Kasumi-1 (cell line): ENCODE measurements at places on chromosomes 3 and 15.

DNA sequence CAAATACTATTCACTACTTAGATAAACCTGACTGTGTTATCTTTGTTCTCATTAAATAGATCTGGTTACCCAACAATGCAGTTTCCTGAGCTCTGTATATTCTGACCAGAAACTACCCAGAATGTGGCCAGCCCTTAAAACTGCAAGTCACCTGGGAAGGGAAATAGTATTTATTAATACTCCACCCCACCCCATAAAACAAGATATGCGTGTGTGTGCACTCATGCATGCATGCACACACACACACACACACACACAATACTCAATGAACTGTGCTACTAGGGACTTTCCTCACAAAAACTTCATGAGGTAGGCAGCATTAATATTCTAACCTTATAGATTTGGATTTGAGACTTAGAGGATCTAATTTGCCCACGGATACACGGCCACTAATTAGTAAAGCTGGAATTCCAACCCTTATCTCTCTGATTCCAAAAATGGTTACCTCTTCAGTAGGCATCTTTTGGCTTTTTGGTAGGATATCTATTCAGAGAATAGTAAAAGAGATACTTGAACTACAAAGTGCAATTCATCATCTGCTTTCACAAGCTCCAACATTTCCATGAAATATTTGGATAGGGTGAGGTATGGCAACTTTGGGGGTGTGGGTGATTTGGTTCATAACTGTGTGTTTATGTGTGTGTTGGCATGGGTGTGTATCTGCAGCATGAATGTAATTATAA lies 197.0 kb upstream of the CFAP20DC start:
- no peak for DNase-seq

- no peak for DNase-seq
Measured at GRCh38 chr3:78496501-78496900, 1271.3 kb downstream of the ROBO1 start.

GRCh38 chr3:37214076-37214475 lies 39.7 kb upstream of the LRRFIP2 start:
- no peak for DNase-seq

DNA sequence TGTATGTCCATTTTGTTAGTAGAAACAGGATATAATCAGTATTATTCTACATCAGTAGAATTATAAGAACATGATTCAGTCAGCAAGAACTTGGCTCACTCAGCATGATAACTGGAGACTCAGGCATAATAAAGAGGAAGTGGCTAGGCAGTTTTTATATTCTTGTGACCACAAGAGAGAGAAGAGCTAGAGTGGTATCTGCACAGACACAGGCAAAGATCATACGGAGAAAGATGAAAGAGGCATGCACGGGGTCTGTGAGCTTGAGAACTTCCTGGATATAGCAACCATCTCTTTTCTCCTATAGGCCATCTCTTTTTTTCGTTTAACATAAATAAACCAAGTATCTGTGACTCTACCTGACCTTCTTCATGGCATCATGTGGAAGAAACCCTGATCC lies 46.8 kb downstream of the MYO5A start:
- DNase-seq, result peak; percentile 99

- DNase-seq, result no peak
Measured at GRCh38 chr15:97461226-97461625, 499.3 kb upstream of the ARRDC4 start.

- no peak for DNase-seq
Measured at GRCh38 chr3:41679374-41679773, 282.5 kb downstream of the ULK4 start.

DNA sequence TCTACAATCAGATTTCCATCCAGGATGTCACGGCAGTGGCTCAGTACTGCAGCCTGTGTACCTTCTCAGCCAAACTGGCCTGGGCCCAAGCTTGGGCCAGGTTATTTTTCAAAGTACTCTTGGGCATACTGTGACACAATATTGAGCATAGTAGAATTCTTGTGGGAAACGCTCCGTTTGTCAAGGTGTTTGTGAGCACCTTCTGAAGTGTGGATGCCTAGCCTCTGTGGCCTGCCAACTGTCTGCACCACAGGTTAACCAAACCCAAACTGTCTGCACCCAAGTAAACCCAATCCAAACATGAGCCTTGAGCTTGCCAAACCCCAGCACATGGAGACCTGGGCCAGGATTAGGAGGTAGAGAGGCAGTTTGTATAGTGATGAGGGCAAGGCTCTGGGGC lies 25.4 kb downstream of the CTDSPL start:
- no peak for DNase-seq

DNA sequence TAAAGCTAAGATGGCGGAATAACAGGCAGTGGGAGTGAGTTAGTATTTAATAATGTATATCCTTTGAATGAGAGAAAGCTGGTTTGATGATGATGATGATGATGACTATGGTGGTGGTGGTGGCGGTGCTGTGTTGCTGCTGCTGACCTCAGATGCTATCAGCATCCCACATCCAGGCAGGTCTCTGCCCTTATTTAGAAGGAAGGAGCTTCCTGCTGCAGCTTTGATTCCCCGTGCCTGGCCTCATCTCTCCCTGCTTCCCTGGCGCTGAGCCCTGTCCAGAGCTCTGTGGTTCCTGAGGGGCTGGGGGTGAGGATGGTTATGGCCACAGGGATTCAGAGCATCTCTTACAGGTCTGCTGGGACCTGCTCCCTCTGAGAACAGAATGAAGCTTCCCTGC lies 73.1 kb downstream of the RAB11A start:
- DNase-seq, result no peak

DNA sequence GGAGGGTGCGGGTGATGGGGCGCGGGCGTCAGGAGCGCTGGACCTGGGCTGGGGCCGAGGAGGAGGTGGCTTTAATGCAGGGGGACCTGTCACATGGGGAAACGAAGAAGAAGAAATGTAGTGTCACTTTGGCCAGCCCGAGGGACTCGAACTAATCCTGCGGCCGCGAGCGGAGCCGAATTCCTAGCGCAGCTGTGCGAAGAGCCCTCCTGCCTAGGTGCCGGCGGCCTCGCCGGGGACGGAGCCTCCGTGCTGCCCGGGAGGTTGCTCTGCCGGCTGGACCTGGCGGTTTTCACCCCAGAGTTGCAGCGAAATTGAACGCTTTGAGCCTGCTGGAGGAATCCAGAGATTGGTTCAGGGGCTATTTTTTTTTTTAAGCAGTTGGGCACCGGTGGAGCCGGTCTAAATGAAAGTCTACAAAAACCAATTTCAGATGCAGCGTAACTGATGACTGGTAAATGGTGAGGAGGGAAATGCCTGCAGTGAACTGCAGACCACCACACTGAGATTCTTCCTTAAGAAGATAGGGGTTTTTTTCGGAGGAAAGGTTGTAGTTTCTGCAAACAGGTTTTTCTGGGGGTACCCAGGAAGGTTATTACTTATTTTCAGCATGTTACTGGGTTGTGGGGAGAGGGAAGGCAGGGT lies 662 bp downstream of the TMEM108 start:
- DNase-seq, result no peak

- no peak for DNase-seq
Measured at GRCh38 chr3:16817197-16817596, 67.6 kb upstream of the PLCL2 start.

GRCh38 chr3:52846432-52846965 lies 11.7 kb upstream of the MUSTN1 start:
- DNase-seq, result peak; percentile 16

DNA sequence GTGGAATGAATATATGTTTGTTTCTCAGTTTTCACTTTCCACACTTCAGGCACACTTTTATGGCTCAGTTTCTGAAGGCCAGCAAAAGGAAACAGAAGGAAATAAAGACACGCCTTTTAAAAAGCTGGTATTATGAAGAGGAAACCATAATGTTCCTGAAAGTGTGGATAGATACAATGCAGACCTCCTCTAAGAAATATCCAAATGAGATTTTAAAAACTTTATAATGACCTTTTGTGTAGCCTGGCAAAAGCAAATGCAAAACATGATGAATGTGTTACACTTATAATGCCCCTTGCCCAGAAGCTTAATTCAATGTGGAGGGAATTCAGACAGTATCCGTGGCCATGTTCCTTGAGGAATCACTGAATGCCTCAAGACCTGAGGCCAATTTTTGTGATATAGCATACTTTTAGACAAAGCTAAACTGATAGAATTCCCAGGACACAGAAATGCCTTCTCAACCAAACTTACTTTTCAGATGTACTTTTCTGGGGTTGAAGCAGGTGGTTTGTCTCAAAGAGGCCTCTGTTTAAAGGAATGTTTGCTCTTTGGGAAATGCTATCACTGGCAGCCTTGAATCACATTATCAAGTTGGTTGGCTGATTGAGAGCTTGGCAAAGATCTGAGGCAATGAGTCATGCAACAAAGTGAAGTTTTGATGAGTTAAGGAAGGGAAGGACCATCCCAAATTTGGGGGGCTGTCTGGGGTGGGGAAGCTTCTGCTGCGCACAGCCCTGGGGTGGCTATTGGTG lies 77.1 kb upstream of the CACNA2D3 start:
- no peak for DNase-seq

- no peak for DNase-seq
Measured at GRCh38 chr3:160390565-160391138, 8.4 kb downstream of the IFT80 start.

DNA sequence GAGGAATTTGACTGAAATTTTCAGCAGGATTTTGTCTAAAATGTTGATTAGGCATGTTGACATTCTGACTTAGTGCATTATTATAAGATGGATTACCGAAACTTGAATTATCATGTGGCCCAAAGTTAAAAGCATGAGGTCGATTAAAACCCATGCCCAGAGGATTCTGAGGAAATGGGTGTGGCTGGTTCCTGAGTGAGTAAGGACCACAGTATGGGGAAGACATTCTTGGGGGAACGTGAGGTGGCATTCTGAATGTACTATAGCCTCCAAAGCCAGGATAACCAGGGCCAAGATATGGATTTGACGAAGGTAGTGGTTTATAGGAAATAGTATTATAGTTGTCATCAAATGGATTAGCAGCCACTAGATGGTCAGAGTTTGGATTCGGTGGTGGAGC lies 38.7 kb upstream of the DNAAF4 start:
- no peak for DNase-seq

DNA sequence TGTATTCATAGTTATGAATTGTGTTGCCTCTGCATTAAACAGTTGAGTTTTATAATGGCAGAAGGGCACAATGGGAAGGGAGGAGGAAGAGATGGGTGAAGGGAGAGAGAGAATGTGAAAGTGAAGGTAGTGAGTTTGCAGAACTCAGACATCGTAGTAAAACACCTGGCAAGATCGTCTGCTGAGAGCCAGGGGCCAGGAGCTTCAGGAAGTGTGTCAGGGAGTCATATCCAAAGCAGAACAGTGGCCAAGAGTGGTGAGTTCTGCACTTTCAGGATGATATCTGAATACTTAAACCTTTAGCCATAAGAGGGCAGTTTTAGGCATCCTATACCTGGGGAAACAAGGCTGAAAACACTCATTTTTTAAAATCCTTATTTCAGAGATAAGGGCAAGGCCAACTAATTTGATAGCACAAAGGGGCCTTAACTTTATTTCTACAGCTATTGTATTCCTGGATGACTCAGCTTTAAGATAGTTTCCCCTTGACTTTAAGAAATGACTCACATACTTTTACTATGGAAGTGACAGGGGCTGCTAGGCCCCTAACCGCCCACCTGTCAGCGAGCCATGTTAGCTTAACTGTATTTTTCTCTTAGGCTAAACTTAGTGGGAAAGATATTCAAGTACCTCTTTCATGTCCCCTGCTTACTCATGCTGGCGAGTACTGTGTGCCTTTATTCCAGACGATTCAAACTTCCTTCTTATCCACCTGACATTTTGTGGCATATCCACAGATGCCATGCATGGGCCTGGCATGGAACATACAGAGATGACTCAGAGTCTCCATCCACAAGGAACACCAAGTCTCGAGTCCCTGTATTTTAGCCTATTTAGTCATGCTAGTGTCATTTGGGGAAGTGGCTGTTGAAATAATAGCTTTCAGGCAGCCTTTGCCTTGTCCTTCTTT lies 53.9 kb downstream of the RLBP1 start:
- DNase-seq, result peak; percentile 20

GRCh38 chr15:70348226-70348543 lies 250.5 kb upstream of the TLE3 start:
- no peak for DNase-seq

DNA sequence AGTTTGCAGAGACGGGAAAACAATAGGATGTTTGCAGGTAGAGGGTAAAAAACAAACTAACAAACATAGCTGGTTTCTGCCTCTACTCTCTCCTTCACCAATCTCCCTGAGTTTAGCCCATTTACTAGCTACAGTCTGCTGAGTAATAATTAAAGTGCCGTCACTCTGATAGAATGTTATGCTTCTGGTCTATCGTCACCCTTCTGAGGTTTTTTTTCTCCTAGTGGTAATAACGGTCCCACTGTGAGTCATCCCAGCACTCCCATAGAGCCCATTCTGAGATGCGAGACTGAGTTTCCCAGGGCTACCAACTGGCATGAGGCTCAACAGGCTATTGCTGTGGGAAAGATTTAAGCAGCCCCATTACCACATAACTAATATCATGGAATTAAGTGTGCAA lies 56.4 kb downstream of the PLAAT1 start:
- no peak for DNase-seq

GRCh38 chr3:171028025-171028778 lies 1.7 kb upstream of the SLC2A2 start:
- no peak for DNase-seq

- peak; percentile 50 for DNase-seq
Measured at GRCh38 chr3:72977060-72977808, 19.4 kb upstream of the PPP4R2 start.
